CD4-positive, alpha-beta T cell treated with Interferon alpha-2 for 1 hour (primary cell): ENCODE measurements at places on chromosomes 3 and 15.

- DNase-seq, result no peak
These were observed 60.8 kb upstream of the ARHGEF3 start for GRCh38 chr3:56862352-56863062.

DNA sequence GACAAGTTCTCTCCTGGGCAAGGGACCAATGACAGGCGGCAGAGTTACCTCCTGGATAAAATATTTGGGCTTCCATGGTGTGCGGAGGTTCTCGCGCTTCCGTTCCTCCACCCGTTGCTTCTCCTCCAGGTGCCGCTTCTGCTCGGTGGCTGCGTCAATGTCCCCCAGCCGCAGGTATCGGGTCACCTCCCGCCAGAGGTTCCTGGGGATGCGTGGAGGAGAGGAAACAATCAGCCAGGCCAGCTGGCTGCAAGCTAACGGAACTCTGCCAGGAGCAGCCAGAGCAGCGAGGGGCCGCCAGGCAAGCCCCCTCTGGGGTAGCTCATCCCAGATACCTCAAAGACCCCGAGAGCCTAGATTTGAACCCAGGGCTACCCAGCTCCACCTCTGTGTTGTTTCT lies 131.3 kb downstream of the STT3B start:
- no peak for DNase-seq

GRCh38 chr3:81931265-81932251 lies 170.1 kb upstream of the GBE1 start:
- DNase-seq, result no peak

GRCh38 chr3:129548104-129548965 lies 5.4 kb downstream of the H1-8 start:
- DNase-seq, result no peak

DNA sequence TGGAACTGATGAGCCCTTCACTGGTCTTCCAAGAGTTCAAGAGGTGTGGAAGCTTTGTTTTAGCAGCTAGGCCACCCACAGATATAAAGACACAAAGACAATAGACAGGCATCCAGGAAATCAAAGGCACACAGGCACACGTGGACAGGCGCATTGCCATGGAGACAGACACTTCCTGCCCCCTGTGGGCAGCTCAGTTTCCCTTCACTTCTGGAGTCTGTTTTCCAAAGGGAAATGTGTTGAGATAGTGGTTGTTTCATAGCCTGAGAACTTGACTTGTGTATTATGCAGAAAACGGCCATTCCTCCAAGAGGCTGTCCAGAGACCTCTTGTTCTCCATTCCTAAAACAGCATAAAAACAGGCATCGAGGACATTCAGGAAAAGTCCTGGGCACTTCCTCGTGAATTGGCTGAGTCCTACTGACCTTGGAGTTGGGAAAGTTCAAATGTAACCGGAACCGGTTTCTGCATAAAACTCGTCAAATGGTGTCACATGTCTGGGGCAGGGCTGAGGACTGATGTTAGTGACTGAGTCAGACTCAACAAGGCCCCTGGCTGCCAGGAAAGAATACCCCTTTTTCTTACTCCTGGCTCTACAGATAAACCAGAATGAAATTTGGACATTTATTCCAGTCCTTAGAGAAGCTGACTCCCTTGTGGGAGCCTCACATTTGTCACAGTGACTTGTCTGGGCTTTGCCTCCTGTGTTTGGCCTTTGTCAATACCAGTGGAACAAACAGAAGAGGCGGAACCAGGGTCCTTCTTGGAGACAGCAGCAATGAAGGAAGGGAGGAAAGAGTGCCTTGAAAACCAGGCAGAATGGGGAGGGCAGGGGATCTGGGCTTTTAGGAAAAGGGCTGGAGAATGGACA lies 1.3 kb downstream of the ALPK3 start:
- DNase-seq, result peak; percentile 9

DNA sequence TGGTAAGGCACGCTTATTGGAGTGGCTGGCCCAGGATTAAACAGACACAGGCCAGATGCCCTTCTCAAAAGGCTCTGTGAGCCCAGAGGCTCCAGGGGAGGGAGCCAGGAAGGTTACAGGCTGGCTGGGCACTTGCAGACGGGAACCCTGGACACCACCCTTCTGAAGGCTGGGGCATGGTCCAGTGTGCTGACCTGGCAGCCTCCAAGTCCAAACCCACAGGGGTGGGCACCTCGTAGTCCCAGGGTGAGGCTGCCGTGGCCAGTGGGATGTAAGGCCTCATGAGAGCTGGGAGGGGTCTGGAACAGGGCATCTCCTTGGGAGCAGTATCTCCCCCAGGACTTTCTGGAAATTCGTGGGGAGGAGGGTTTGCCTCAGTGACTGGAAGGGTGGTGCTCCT lies 19.6 kb downstream of the EFCC1 start:
- DNase-seq, result no peak

GRCh38 chr3:177552051-177552450 lies 354.8 kb upstream of the TBL1XR1 start:
- no peak for DNase-seq
